ENCODE measurements at places on chromosomes 4 and X.

DNA sequence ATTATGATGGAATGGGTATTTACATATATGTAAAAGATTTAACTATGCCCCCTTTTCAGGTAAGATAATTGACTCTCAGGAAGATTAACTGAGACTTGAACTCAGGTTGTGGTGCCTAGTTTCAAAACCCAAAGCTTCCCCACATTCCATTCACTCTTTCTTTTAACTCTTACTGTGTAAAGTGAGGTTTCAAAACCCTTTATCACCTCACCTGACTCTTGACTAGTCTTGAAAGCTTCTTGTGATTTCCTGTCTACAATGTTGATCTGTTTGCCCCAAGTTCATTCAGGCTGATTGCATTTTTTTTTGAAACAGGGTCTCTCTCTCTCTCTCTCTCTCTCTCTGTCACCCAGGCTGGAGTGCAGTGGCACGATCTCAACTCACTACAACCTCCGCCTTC lies 40.5 kb upstream of the RAPGEF2 start:
- no peak for DNase-seq

- no peak for DNase-seq
Observed at GRCh38 chr4:152079543-152080293, 318.9 kb upstream of the GATB start.

GRCh38 chr4:165855191-165855590 lies 17.8 kb upstream of the TLL1 start:
- DNase-seq: no peak

DNA sequence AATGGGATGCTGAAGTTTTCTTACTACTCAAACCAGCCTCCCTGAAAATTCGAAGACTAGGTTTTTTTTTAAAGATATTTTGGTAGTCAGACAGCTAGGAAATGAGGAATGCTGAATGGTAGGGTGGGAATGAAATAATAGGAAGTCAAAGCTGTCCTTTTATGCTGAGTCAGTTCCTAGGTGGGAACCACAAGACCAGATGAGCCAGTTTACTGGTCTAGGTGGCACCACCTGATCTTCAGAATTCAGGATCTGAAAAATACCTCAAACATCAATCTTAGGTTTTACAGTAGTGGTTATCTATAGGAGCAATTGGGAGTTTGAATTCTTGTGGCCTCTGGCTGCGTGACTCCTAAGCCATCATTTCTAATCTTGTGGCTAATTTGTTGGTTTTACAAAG lies 183.1 kb upstream of the GALNT7 start:
- DNase-seq: no peak

- DNase-seq: no peak
Observed at GRCh38 chrX:136055651-136056221, 70.5 kb downstream of the SLC9A6 start.

GRCh38 chrX:17674601-17675000 lies 62.7 kb upstream of the SCML1 start:
- DNase-seq: no peak

DNA sequence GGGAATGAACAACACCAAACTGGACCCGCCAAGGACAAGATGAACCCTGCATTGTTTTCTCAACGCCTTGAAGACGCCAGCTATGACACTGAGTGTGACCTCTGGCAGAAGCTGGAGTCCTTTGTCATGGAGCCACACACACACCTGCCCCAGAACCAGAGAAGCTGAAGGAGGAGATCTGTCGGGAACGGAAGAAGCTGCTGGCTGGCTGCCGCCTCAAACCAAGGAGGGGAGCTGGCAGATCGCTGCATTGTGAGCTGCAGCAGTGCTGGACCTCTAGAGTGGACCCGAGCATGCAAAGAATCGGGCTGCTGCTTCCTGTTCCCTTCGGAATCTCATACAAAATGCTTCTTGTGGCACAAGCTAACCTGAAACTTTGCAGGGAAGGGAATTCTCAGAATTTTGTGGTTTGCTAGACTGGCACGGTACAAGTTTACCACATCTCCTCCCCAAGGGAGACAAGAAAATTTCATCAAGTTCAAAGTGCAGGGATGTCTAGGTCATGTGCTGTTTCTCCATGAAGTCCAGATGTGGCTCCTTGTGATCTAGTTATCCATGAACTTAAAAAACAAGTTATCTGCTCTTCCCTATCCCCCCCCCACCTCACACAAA lies 23.4 kb upstream of the GLRB start:
- DNase-seq: no peak

DNA sequence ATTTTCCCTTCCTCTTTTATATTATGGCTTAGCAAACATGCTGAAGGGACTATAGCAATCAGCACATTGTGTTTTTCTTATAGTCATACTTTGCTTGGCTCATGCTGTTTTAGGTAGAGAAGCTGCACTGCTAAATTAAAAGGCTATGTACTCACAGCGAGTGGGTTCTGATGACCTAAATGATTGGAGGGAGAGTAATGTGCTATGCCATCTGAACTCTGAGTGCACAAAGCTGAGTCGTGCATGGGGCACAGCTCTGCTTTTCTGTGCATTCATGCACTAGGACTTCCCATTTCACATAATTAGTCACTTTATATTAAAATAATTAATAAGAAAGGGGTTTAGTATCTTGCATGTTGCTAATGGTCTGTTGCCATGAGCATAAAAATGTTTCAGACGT lies 132.7 kb upstream of the ADGRL3 start:
- no peak for DNase-seq

GRCh38 chrX:119775517-119776238 lies 15.8 kb downstream of the RPL39 start:
- no peak for DNase-seq

- no peak for DNase-seq
Observed at GRCh38 chrX:68498044-68498507, 775 bp upstream of the YIPF6 start.

DNA sequence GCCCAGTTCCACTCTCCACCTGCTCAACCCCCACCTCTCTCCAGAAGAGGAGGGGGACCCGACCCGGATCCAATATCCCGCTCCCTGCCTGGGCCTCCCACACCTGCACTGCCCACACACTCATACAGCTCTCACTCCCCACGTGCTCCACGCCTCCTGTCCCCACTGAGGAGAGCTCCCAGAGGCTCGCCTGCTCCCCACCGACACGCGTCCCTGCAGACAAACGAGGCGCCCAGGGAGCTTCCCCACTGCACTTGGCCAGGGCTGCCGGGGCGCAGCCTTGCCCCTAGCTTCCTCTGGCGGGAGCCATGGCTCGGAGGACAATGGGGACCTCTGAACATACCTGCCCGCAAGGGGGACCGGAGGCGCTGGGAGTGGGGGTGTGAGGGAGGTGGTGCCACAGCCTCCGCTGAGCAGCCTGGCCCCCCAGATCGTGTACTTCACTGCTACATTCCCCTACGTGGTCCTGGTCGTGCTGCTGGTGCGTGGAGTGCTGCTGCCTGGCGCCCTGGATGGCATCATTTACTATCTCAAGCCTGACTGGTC lies 5.0 kb downstream of the SLC6A8 start:
- DNase-seq: no peak

DNA sequence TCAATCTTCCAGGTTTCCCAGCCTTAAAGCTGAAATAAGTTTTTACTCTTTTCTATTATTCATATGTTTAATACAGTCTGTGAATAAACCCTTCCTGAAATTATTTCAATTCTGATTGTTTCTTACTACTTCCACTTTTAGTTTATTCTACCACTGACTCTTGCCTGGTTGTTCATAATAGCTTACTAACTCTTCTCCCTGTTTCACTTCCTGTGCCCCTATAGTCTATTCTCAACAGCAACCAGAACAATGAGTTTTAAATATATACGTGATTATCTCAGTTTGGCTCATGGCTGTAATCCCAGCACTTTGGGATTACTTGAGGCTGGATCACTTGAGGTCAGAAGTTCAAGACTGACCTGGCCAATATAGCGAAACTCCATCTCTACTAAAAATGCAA lies 408.0 kb upstream of the SPOCK3 start:
- no peak for DNase-seq

DNA sequence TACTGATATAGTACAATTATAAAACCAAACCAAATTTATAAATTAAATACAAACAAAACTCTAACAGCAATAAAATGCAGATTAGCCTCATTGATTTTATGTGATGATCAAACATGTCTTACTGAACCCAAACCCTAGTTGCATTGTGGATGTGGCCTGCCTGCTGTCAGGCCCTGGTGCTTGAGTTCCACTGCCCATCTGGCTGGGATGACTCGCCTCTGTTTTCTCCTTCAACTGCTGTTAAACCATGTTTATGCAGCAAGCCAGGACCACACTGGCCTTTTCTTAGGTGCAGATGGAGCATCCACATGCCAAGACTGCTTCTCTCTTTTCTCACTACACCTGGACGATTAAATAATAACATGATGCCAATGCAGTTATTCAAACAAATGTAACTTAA lies 22.6 kb downstream of the NAP1L5 start:
- DNase-seq: no peak

GRCh38 chrX:30816079-30816478 lies 73.0 kb downstream of the TAB3 start:
- DNase-seq: no peak

GRCh38 chrX:70656304-70656703 lies 211.7 kb downstream of the DLG3 start:
- no peak for DNase-seq

GRCh38 chr4:65358914-65359313 lies 311.4 kb downstream of the EPHA5 start:
- no peak for DNase-seq

DNA sequence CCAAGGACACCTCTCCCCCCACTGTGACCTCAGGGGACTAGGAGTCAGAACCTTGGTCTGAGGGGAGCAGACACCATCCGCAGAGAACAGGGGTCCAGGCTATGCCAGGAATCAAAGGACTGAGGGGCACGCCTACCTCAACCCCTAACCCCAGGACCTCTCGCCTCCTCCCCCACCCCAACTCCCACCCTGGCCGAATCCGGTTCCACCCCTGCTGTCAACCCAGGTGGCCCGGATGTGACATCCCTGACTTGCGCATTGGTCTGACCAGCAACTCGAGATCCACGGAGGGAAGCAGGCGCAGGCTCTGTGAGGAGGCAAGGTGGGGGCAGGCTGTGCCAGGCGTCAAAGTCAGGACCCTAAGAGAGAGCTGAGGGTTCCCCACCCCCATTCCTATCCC lies 468 bp upstream of the MAGEA4 start:
- no peak for DNase-seq

DNA sequence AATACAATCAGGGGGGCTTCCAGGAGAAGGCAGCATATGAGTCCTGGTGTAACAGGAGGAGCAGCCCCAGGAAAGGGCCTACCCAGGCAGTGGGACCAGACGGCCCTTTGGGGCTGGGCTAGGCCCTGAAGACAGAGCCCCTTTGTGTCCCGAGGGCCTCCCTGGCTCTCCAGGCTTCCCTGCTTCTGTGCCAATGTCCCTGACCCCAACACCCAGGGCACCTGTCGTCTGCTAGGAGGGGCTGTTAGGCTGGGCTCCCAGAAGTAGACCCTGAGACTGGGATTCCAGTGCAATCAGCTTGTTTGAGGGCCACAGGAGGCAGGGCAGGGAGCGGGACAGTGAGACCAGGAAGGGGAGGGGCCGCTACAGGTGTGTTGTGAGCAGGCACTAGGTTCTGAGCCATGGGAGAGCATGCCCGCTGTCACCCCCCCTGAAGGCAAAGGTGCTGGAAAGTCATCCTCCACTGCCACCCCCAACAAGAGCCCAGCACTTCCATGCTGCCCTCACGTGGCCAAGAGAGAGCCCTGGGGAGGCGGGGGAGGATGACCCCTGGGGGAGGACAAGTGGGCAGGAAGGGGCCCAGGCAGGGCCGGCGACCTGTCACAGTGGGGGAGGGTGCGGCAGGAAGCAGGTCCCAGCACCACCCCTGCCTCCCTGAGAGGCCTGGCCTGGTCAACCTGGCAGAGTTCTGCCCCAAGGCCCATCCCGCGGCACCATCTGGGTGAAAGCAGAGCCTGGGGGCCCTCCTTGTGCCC lies 64.8 kb downstream of the ADRA2C start:
- no peak for DNase-seq

GRCh38 chr4:102343964-102344519 lies 1.2 kb downstream of the SLC39A8 start:
- DNase-seq: no peak

DNA sequence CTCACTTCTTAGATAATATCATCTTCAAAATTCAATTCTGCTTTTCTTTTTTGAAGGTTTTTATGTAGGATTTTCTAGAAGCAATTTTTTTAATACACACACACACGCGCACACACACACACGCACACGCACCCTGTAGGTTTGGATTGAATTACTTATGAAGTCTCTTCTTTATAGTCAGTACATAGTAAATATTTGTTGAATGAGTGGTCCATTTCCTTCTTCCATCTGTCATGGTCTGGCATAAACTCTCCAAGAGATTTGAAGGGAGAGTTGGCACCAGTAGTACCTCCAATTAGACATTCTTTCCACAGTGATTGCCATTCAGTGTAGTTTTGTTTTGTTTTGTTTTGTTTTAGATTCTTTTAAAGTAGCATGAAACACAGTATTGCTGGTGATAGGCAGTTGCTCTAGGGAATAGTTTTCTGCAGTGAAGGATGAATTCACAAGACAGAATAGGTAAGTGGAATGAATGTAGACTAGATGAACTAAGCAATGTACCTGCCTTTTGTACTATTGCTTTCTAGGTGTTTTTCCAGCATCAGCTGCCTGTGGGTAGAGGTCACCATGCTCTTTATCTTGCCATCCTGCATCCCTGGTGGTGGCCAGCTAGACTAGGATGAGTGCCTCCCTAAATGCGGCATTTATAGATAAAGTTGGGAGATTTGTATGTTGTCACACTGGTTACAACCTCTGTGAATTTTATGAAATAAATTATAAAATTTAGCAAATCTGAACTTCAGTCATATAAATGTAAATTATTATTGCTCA lies 20.5 kb downstream of the PDLIM5 start:
- DNase-seq: no peak

- no peak for DNase-seq
Observed at GRCh38 chrX:120752431-120753082, 122.7 kb upstream of the C1GALT1C1 start.

- DNase-seq: no peak
Observed at GRCh38 chrX:40866893-40867292, 131.6 kb upstream of the MED14 start.

DNA sequence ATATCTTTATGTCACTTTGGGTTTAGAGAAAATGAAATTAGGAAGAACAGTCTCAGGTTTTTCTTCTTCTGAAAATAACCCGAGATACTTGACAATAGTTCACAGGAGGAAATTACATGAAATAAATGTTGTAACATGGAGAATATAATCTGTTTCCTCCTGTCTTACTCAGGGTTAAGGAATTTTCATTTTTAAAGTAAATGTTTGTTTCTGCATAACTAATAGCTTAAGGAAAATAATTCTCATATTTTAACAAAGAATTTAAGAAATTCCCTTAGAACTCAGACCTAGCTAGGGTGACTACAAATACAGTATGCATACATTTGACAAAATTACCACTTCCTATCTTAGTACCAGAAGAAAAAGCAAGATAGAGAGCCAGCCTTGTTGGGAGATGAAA lies 17.2 kb upstream of the SPRY1 start:
- DNase-seq: no peak

GRCh38 chr4:41475402-41475801 lies 62.6 kb upstream of the LIMCH1 start:
- peak; percentile 73 for DNase-seq

DNA sequence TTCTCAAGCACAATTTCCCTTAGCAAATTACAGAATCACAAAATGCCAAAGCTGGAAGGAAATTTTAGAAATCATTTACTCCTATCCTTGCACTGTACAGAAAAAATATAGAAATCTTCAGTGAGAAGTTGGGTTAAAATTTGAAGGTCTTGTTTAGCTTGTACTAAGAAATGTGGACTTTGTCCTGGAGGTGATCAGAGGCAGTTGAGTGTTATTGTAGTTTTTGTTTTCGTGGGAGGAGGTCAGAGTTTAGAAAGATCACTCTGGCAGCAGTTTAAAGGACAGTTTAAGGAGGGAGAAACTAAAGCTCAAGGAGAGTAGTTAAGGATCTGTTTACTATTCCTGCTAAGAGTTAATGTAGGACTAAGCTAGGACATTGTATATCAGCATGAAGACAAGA lies 54.4 kb upstream of the CXorf51B start:
- no peak for DNase-seq

Measured in RWPE2 (cell line).